NCI-H510A (cell line): ENCODE measurements at places on chromosomes 7 and 10.

DNA sequence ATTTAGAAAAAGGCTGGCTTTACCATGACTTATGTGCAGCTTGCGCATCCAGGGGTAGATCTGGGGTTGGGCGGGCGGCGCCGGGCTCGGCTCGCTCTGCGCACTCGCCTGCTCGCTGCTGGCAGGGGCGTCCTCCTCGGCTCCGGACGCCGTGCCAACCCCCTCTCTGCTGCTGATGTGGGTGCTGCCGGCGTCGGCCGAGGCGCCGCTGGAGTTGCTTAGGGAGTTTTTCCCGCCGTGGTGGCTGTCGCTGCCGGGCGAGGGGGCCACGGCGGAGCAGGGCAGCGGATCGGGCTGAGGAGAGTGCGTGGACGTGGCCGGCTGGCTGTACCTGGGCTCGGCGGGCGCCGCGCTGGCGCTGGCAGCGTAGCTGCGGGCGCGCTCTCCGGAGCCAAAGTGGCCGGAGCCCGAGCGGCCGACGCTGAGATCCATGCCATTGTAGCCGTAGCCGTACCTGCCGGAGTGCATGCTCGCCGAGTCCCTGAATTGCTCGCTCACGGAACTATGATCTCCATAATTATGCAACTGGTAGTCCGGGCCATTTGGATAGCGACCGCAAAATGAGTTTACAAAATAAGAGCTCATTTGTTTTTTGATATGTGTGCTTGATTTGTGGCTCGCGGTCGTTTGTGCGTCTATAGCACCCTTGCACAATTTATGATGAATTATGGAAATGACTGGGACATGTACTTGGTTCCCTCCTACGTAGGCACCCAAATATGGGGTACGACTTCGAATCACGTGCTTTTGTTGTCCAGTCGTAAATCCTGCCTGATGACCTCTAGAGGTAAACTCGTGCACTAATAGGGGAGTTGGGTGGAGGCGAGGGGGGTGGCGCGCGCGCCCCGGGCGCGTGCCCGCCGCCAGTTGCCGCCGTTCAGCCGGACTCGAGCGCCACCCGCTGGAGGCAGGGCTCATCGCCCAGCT lies at the start of gene HOXA5:
Gene HOXA5, minus strand, starts transcription at position 659 of the 927 bp plus-strand sequence. Its CDS starts 74 bp downstream, at position 585.
- DNase-seq: peak; percentile 82

DNA sequence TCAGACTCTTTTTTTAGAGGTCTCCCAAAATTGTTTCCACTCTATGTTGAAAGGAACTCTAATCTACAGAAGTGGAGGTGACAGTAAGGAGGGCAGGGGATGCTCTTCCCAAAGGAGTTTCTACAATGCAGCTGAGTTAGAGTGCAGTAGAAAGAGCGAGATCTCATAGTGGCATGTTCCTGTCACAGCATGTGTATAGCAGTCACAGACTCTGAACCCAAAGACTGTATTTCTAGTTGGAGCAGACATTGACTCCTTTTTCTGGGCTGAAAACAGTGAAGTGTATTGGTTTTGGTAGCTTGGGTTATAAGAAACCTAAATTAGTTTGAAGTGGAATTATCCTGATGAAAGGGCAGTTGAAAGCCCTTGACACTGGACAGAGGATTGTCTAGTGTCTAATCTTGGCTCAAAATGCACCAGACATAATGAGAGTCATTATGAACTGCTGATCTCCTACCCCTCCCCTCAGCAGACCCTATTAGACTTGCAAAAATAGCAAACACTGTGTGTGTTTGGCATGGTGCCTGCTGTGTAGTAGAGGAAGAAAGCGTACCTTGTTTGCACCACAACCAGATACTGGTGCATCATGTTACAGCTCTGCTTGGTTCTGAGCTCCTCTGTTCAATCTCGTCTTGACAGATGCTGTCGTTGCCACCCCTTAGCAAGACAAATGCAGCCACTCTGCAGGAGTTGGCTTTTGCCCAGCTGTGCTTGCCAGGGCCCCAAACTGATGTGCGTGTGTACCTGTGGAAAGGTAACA lies 336.0 kb downstream of the AUTS2 start:
- DNase-seq: peak; percentile 14

GRCh38 chr10:33735464-33735923 lies 401.0 kb upstream of the NRP1 start:
- no peak for DNase-seq

- DNase-seq: no peak
Observed at GRCh38 chr7:118186501-118186900, 2.5 kb downstream of the LSM8 start.

DNA sequence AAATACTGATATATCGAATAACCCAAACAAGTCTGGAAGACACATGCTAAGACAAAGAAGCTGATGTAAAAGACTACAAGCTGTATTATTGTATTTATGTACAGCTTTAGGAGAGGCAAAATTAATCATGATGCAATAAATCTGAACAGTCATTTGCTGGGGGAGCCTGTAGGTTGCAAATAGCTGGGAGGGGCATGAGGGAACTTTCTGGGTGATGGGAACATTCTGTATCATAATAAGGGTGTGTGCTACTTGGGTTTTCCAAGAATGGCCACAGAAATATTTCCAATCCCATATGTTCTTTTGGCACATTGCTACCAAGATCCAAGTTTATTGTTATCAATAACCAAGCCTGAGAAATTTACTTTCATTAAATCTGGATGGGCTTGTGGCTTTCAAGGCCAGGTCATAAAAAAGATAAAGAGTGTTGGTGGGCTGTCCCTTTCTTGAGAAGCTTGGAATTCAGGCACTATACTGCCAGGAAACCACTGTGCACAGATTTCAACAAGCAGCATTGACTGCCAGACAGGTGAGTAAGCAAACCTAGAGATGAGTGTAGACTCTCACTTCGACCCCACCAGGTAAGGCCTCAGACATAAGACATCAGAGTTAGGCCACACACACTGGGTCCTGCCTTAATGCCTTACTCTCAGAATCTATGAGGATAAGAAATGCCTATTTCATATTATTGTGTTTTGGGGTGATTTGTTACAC lies 629.7 kb upstream of the FZD8 start:
- no peak for DNase-seq

- DNase-seq: no peak
Observed at GRCh38 chr10:18918532-18918931, 130.1 kb upstream of the MALRD1 start.

GRCh38 chr10:96280859-96281258 lies 9.5 kb upstream of the BLNK start:
- DNase-seq: no peak

DNA sequence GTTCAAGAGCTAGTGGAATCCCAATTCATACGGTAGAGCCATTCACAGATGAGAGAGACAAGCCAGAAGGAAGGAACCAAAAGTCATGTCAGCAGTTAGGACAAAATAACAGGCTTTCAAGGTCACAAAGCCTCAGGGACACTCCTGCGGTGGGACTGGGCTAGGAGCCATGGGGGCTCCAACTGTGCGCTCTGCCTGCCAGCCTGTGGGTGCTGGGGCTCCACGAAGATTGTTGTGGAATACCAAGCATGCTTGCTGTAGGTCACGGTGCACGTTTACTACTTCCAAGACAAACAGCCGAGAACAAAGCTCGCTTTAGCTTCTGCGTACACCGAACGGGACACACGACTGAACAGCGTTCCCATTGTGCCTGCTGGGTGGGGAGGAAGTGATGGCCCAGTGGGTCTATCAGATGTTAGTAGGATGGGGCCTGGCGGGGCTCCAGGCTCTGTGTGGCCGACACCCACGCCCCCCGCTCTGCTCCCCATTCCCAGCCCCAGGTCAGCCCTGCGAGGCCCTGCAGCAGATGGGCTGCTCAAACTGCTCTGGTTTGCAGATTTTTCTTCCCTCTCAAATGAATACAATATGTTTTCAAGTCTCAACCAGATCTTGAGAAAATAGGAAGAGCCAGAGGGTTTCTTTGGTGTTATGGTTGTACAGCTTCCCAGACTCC lies 158.9 kb downstream of the EGFR start:
- DNase-seq: no peak

- peak; percentile 19 for DNase-seq
Observed at GRCh38 chr7:81161451-81162075, 242.7 kb upstream of the SEMA3C start.

DNA sequence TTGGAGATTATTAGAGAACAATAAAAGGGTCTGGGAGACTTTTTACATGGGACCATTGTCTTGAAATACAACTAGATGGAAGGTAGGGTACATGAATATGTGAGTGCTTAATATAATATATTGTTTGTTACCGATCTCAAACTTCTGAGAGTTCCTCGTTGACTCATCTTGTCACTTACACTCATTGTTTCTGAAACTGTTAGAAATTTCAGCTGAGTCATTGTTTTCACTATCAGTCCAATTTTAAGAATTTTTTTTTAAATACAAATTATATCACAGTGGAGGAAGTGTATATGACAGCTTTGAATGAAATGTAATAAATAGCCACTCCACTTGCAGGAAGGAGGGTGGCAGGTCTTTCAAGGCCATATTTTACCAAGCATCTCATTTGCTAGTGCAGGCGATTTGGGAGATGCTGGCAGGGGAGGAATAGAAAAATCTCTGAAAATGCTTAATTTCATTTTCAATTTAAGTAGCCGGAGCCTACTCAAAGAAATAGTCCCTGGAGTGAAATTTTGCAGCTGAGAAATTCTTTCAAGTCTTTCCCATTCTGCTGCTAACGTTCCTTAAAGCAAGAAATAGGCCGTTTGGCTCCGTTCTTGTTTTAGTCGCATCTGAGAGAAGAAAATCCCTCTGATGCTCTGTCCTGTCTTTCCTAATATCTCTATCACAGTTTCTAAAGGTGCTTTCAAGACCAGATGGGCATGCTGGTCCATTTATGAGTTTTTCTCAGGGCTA lies 1404.2 kb upstream of the CELF2 start:
- no peak for DNase-seq

DNA sequence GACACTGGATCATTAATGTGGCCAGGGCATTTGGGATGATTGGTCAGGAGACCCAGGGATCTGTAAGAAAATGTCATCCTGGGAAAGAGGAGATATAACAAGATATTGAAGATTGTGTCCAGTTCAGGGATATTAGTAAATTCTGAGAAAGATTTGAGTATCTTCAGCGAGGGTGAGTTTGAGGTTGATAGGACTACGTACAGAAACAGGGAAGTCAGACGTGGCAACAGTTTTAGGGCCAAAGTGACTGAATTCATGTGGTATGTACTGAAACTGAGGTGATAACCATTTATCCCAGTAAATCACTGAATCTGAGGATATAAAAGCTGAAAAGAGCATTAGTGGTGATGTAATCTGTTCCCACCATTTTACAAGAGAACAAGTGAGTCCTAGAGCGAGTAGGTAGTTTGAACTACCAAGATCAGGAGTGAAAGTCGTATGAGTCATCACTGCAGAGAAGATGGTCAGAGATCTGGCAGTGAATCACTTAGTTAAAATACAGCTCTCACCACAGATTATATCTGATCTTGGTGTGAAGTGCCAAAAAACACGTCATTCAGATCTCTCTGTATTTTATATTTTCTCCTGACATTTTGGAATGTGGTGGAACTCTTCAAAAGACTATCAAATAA lies 220.5 kb downstream of the CDK14 start:
- no peak for DNase-seq

DNA sequence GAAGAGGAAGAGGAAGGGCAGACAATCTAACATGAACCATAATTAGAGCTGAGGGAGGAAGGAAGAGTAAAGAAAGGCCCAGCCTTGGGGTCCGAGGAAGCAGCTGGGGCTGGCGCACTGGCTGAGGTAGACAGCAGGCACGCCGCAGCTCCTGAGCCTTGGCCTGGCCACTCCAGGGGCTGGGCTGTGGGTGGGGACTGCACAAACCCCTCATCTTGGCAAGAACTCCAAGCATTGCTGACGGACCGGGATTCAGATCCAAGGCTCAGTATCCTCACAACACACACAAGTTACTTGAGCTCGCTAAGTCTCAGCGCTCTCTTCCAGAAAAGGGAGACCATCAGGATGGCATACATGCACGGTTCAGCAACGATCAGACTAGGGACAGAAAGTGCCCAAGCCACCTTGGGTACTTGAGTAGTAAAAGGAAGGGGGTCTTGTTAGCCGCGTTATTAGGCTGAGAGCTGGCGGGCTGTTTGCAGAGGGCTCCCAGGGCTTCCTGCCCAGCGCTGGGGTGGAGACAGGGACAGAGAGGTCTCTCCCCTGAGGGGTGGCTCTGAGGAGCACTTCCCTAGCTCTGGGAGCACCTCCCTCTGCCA lies 4.5 kb downstream of the TNS3 start:
- DNase-seq: no peak

- DNase-seq: no peak
Observed at GRCh38 chr10:12051241-12051640, 8.6 kb upstream of the UPF2 start.

DNA sequence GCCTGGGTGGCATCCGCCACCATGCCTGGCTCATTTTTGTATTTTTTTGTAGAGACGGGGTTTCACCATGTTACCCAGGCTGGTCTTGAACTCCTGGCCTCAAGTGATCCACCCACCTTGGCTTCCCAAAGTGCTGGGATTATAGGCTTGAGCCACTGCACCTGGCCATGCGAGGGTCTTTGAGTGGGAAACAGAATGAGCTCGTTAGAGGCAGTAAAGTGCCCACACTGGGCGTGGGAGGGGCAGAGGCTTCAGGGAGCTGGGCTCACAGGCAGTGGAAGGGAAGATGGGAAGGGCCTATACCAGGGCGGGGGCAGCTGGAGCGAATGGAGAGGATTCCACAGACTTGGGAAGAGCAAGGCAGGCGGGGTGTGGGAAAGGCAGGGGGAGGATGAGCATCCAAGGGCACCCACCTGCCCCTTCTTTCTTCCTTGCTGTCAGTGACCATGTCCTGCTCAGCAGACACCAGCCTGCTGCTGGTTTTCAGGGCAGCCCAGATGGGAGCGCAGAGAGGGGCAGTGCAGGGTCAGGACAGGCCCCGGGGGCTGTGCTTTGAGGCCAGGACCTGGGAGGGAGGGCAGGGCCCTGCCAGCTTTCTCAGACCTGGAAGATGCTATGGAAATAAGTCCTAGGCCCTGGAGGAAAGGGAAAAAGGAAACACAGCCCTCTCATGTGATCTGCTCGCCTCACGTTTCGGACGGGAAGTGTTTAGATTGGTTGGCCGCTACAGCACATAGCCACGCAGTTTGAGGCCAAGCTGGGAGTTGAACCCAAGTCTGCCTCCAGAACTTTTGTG lies 4.2 kb downstream of the FZD9 start:
- DNase-seq: no peak

DNA sequence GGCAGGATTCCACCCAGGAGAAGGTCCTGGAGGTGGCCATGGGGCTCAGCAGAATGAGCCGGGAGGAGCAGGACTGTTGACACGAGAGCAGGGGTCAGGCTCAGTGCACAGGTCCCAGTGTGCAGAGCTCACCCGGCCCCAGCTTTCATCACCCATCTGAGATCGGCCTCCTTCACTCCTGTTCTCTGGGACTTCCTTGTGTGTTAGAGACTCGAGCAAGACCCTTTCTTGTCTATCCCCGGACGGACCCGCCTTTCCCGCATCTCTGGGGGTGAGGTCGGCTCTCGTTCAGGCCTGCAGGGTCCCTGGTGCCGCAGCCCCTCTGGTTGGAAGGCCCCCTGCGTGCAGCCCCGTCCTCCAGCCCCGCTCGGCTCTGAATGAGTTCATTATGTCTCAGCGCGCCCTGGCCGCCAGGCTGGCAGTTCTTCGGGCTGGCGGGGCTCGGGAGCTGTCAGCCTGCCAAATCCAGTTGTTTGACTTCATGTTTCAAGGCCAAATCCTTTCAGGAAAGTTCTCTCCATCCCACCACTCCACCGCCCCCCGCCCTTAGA lies 127.9 kb downstream of the LHPP start:
- no peak for DNase-seq
